Fibroblast of the aortic adventitia (primary cell): ENCODE measurements at places on chromosomes 2 and 18.

GRCh38 chr2:114499101-114499500 lies 56.7 kb downstream of the DPP10 start:
- no peak for DNase-seq

DNA sequence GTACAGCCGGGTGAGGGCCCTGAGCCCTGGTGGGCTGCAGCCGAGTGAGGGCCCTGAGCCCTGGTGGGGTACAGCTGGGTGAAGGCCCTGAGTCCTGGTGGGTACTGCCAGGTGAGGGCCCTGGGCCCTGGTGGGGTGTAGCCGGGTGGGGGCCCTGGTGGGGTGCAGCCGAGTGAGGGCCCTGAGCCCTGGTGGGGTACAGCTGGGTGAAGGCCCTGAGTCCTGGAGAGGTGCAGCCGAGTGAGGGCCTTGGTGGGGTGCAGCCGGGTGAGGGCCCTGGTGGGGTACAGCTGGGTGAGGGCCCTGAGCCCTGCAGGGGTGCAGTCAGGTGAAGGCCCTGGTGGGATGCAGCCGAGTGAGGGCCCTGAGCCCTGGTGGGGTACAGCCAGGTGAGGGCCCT lies 37.5 kb downstream of the CTDP1 start:
- no peak for DNase-seq

GRCh38 chr18:22132258-22132657 lies 37.1 kb upstream of the GATA6 start:
- no peak for DNase-seq

DNA sequence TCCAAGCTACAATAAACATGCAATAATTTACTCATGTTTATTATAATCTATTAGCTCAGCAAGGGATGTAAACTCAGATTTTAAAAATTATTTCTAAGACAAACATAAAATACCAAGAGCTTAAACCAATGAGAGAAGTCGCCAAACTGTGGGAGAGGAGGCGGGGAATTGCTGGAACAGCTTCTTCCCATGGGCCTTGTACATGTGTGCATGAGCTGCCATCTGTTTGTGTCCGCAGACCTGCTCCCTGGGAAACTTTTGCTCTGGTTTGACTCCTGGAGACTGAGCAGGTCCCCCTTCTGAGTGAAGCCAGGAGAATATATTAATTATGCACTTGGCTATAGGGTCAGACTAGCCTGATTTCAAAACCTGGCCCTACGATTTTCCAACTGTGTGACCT lies 655.9 kb upstream of the SOX11 start:
- DNase-seq: no peak

- peak; percentile 79 for DNase-seq
These were observed 86.4 kb downstream of the XRCC5 start for GRCh38 chr2:216195565-216196029.

GRCh38 chr2:74099835-74100234 lies 47.9 kb downstream of the BOLA3 start:
- no peak for DNase-seq

DNA sequence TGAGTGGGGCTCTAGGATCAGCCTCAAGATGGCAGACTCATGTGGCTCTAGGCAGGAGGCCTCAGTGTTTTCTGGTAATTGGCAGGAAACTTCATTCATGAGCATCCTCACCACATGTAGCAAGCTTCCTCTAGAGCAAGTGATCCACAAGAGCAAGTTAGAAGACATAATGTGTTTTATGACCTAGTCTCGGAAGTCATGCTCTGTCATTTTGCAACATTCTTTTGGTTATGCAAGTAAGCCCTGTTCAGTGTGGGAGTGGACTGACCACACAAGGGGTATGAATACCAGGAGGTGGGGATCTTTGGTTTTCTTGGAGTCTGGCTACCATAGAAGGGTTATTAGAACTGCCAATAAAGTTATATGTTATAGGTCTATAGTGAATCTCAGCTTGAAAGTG lies 66.8 kb upstream of the STK39 start:
- DNase-seq: no peak
